Activated T-helper 9 cell treated with anti-CD3 and anti-CD28 coated beads, Interleukin-2, amount 50 U/mL, for 16 hours (primary cell): ENCODE measurements at places on chromosomes 12 and 14.

- no peak for DNase-seq
These were observed 192.8 kb downstream of the ANO6 start for GRCh38 chr12:45408729-45409114.

DNA sequence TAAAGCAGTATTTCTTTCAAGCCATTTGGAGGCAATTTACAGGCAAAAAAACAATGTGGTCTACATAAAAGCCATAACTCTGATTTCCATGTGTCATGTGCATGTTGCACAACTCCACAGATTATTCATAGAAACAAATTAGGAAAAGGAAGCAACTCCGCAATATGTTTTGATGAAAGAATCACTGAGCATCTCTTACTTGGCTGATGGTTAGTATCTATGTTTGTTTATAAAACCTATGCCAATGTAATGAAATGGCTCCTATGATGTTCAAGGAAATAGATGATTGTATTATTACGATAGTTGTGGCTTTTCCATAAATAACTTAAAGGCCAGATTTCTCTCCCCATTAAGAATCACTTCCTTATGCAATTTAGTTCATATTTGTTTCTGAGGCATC lies 373.7 kb downstream of the CCDC91 start:
- no peak for DNase-seq

GRCh38 chr14:104250175-104250574 lies 111.8 kb downstream of the KIF26A start:
- no peak for DNase-seq

DNA sequence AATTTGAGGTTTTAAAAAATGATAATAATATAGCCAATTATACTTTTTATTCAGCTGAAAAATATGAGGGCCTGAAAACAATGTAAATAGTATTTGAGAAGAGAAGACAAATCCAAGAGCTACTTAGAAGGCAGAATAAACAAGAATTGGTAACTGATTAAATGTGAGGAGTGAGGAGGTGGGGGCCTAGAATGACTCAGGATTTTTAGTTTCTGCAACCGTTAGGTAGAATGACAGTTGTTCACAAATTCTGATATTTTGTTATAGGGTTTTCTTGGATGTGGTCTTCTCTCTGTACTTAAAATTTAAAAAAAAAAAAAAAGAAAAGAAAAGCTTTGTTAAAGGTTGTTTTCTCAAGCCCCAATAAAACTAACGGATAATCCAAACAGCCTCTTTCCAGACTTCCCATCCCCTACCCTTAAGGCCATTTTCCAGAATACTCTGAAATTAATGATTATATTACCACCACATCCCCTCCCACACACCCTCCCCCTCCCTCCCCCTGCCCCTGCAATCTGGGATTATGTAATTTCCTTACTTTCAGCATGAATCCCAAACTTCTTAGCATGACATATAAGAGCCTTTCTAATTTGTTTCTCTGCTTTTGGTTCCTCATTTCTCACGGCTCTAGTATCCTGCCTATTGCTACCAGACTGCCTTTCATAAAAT lies 50.4 kb downstream of the LRP6 start:
- no peak for DNase-seq
